NCI-H345 (cell line): ENCODE measurements at places on chromosomes 3 and 15.

- DNase-seq, result no peak
Measured at GRCh38 chr3:46936733-46937250, 39.8 kb downstream of the CCDC12 start.

GRCh38 chr3:125302932-125303331 lies 72.2 kb downstream of the ZNF148 start:
- DNase-seq, result no peak

GRCh38 chr3:45756055-45756454 lies 40.3 kb downstream of the SLC6A20 start:
- DNase-seq, result no peak

DNA sequence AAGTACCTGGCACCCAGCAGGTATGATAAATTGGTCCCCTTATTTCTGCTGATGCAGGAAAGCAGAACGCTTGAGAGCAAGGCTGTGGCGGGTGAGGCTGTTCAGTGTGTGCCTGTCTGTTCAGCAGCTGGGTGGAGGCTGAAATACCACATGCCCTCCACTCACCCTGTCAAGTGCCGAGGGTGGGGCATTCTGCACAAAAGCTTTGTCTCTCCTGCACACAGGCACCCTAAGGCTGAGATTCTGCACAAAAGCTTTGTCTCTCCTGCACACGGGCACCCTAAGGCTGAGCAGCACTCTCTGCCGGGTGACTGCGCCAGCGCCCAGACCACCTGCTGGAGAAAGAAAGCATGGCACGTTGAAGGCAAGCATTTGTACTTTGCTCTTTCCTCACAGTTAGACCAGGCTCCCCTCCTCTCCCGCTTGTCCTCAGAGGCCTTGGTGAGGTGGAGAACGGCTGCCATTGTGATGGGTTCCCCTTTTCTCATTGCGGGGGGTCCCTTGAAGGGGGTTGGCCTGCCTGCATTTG lies 97.5 kb downstream of the BDH1 start:
- DNase-seq, result no peak

DNA sequence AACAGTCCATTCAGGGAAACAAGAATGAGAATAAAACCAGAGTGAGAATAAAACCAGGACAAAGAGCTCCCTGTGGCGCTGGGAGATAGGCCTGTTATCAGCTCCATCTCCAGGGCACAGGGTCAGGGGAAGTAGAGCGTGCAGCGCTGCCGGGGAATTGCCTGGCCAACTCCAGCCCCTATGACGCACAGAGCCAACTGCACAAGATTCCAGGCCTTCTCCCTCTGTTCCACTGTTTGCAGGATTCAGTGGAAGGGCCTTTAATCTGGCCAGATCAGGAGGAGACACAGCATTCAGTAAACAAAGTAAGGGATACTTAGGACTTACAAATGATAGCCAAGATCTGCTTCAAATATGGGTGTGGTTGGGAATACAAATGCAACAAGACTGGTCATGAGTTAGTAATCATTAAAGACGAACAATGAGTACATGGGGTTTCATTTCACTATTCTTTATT lies 49.4 kb downstream of the ITGB5 start:
- no peak for DNase-seq

GRCh38 chr15:100733101-100733842 lies 130.9 kb downstream of the ASB7 start:
- DNase-seq, result no peak

- no peak for DNase-seq
Measured at GRCh38 chr3:15204005-15204404, 2.0 kb upstream of the CAPN7 start.

DNA sequence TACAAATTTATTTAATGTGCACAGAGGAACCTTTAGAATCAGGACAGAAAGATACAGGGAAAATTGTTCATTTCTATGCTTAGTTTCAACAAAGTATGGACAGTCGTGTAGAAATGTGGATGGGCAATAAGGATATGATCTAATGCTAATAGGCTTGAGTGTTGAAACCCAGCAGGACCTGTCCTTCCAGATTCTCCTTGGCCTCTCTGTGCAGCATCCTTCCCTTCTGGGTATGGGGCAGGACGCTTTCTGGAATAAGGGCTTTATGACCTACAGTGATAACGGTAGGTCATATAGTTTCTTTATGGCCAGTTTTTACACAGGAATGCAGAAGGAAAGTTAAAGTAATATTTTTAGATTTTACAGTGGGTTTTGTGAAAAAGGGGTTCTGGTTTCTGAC lies 698.1 kb downstream of the SI start:
- no peak for DNase-seq

GRCh38 chr3:94356581-94356980 lies 293.7 kb downstream of the NSUN3 start:
- DNase-seq, result no peak

DNA sequence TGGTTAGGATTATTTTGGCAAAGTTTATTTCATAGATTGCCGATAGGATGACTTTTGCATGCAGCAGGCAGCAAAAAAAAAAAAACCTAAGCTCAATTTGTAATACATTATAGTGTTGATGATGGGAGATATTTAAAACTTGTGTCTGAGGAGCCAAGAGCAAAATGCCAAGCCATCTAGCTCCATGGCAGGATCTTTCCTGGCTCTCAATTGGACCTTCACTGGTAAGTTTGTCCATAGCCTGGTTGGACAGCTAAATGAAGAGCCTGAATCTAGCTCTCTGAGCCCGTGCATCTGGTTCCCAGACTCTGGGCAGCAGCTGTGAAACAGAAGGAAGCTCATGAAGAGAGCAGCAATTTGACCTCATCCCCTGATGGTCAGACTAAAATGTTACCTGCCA lies 17.5 kb downstream of the STAC start:
- no peak for DNase-seq

DNA sequence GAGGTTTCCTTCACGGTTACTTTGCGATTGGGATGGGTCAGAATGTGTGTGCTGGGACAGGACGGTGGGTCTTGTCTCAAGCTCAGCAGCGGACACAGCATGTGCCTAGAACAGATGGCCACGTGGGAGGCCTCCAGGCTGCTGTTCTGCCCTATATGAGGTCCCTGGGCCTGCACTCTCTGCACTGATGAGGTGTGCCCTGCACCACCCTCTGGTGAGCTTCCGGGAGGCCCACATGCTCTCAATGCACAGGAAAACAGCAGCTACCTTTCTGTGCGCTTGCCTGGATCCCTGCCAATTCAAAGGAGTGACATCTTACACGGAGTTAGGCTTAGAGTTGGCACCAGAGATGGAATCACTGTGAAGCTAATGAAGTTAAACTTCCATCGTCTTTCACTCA lies 59.8 kb downstream of the BOC start:
- peak; percentile 66 for DNase-seq

- DNase-seq, result no peak
Measured at GRCh38 chr3:172154768-172155664, 115.6 kb downstream of the FNDC3B start.

- DNase-seq, result no peak
Measured at GRCh38 chr3:94272016-94272415, 209.2 kb downstream of the NSUN3 start.

DNA sequence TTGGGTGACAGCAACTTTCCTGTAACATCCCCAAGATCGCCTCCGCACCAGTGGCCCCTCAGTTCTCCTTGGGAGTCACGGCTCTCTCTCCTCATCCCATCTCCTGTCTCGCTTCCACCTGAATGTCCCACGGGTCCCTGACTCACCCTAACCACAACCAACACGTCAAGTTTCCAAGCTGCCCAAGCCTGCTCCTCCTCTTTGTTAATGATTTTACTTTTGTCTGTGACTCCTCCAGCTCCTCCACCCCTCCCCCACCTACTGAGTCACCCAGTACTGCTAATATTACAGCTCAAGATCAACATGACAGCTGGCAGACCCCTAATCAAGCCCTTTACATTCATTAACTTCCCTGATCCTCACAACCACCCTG lies 39.3 kb downstream of the BDH1 start:
- DNase-seq, result no peak

DNA sequence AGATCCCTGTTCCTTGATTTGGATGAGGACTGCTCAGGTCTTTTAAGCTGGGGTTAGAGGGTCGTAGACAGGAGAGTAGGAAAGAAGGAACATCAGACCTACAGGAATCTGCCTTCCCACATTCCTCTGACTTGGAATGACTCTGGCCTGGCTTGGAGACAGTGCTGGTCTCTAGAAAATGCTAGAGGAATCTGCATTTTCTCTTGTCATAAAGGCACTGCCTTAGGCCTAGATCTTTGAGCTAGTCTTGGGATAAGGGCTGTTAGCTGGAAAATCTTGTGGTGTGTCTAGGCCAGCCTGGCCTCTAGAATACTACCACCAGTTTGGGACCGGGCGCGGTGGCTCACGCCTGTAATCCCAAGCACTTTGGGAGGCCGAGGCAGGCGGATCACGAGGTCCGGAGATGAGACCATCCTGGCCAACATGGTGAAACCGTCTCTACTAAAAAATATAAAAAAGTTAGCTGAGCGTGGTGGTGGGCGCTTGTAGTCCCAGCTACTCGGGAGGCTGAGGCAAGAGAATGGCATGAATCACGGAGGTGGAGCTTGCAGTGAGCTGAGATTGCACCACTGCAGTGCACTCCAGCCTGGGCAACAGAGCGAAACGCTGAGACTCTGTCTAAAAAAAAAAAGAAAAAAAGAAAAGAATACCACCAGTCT lies 17.3 kb upstream of the BSN start:
- no peak for DNase-seq

DNA sequence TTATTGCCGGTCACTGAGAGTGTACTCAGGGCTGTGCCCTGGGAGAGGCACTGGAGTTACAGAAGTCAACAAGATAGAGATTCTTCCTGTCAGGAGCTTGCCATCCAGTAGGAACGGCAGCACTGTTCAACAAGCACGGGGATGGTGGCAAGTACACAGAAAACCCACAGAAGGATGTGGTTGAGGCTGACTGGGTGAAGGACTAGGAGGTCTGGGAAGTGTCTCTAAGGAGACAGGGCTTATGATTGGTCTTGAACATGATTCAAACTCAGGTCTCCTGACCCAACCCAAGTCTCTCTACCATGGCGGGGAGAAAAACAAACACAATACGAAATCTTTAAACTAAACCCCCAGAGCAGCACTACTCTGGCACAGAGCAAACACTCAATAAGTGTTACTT lies 37.6 kb downstream of the ERICH6 start:
- no peak for DNase-seq

DNA sequence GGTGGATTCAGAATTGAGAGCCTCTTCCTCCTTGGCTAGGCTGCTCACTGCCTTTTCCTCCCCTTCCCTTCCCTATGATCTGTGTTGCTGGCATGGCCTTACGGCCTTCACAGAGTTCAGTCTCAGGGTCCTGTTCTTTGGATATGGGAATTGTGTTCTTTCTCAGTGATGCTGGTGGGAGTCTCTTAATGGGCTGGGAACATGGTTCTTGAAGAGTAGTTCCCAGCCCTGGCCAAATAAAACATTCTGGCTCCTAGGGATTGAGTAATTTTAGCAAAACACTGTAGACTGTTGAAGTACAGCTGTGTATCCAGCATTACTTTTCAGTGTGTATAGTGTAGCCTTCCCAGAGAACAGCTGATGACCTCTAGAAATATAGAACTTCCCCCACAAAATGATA lies 22.6 kb upstream of the FILIP1L start:
- DNase-seq, result no peak

DNA sequence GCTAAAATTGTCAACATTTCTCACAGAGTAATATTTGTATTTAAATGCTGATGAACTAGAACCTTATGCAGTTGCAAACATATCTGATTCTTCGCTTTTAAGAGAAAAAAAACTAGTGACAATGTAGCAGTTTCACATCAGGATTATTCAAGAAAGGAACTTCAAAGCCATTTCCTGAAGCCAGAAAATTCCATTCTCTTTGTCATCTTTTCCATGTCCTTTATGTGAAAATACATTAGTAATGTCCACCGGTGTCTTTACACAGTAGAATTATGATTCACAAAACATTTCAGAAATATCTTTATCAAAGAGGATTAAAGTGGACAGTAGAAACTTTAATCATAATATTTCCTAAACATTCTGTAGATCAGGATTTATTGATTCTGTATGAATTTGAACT lies 12.7 kb upstream of the LXN start:
- DNase-seq, result no peak

DNA sequence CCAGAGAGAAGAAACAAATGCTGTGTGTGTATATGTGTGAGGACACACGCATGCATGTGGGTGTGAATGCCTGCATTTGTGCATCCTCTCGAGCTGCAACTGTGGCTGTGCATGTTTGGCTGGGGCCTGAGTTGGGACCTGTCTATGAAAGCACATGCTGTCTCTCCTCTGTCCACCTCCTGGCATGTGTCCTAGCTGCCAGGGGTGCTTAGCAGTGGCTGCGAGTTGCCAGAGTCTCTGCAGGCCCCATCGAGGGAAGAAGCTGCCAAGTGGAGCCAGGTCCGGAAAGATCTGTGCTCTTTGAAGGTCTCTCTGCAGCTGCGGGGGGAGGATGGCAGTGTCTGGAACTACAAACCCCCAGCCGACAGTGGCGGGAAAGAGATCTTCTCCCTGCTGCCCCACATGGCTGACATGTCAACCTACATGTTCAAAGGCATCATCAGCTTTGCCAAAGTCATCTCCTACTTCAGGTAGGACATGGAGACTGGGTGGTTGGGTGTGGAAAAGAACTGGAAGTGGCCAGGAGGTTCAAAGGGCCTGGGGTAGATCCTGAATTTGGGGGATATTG lies 30.7 kb downstream of the NR1I2 start:
- no peak for DNase-seq

DNA sequence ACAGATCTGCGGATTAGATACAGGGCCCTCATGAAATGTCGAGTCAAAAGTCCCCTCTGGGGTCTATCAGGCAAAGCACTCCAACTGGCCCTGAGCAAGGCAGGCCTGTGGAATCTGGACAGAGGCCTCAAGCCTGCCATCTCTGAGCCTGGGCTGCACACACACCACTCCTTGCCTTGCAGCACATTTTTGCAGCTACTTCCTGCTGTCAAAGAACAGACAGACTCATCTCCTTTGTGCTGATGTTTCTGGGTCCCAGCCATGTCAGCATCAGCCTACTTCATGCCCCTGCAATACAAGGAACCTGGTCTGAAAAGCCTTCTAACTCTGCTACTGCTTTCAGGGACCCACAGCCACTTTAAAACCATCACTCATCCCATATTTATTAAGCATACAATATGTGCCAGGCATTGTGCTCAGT lies 60.6 kb upstream of the IL12A start:
- no peak for DNase-seq

DNA sequence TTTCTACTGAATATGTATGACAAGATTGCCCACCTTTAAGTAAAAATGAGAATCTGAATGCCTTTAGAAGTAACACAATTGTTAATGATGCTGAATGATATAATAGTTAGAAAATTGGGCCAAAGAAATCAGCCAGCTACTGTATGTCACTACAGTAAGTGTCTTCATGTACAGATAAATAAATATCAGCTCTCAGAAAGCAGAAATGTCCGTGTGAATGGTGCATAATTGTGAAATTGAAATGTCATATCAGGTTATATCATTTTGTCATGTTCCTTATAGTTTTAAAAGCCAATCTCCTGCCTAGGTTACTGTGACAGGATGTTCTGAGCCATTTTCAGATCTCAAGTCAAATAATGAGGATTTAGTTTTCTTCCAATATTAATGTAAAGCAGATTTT lies 90.6 kb upstream of the SNTN start:
- DNase-seq, result no peak
